Neuronal stem cell (in vitro differentiated cells): ENCODE measurements at places on chromosomes 16 and 17.

- no peak for DNase-seq
Observed at GRCh38 chr16:89548344-89549006, 12.0 kb upstream of the RPL13 start.

DNA sequence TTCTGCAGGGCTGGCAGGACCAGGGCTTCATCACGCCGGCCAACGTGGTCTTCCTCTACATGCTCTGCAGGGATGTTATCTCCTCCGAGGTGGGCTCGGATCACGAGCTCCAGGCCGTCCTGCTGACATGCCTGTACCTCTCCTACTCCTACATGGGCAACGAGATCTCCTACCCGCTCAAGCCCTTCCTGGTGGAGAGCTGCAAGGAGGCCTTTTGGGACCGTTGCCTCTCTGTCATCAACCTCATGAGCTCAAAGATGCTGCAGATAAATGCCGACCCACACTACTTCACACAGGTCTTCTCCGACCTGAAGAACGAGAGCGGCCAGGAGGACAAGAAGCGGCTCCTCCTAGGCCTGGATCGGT is 1.4 kb downstream of the CDK5R1 start:
- no peak for DNase-seq

GRCh38 chr16:67173808-67174705 is 3.7 kb downstream of the NOL3 start:
- no peak for DNase-seq

- DNase-seq: no peak
Observed at GRCh38 chr17:82957469-82957795, 117.6 kb upstream of the ZNF750 start.

GRCh38 chr17:48025040-48025903 is 12.3 kb downstream of the COPZ2 start:
- DNase-seq: peak; percentile 97

DNA sequence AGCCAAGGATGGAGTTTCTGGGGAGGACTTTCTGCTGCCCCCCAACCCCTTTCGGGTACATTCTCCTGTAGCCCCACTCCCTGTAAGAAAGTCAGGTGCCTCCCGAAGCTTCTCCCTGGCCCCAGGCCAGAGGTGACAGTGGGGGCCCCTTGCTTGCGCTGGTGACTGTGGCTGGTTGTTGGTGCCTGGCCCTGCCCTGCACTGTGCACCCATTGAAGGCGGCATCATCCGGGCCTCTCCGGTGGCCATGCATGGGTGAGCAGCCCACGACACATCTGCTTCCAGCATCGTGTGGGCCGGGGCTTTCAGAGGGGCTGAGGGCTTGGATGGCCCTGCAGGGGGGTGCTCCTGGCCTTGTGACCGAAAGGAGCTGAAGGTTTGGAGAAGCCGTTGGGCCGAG is 297.0 kb downstream of the SEC14L1 start:
- DNase-seq: no peak

DNA sequence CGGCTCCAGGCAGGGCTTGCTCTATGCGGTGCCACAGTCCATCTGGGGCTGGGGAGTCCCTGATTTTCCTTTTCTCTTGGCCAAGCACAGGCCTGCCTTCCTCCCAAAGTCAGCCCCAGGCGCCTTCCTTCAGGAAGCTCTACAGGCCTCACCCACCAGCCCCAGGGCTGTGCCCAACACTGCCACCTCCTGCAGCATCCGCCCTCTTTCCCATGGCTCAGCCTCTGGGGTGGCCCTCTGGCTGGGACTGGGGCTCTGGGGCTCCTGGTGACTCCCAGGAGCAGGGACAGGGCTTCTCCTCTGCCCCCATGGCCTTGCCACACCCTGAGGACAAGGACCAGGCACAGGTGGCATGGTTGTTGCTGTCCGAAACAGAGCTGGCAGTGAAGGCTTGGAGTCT is 817 bp downstream of the ITGB4 start:
- no peak for DNase-seq

- DNase-seq: no peak
Observed at GRCh38 chr17:9436630-9437029, 139.0 kb downstream of the STX8 start.

DNA sequence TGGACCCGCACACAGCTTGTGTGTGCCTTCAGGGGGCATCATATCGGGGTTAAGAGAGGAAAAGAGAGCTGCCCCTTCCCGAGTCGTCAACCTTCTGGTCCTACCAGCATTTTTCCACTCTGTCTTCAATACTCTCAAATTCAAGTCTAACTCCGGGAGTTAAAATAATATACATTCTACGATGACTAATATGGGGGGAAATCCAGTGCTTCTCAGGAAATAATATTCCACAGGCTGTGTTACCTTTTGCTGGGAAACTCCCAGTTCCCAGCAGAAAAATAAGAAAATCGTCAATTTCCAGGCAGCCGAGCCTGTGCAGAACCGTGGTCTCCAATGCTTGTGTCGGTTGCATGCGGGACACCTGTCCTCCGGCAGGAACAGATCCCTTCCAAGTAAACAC is 105.0 kb upstream of the FOXF1 start:
- no peak for DNase-seq

GRCh38 chr16:17287166-17287800 is 183.5 kb downstream of the XYLT1 start:
- DNase-seq: peak; percentile 21

DNA sequence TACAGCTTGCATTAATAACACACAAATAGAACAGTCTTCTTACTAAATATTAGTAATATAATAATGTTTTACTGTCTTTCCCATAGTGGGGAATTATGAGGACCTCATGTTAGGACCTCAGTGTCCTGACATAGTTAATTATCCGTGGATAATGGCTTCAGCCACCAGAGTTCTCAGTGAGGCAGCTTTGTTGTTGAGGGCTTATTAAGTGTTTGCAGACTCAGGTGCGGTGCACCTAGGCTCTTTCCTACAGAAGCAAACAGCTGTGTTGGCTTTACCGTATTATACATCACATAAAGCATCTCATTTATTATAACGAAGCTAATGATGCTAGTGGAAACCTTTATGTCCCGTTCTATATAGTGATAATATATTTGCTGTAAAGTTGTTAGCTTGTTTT is 246.7 kb downstream of the FTO start:
- DNase-seq: no peak

GRCh38 chr17:74309902-74310301 is 16.1 kb upstream of the KIF19 start:
- DNase-seq: no peak

- DNase-seq: no peak
Observed at GRCh38 chr16:89361751-89362539, 128.4 kb downstream of the ANKRD11 start.

GRCh38 chr17:66865151-66865550 is 30.2 kb downstream of the CACNG5 start:
- no peak for DNase-seq

DNA sequence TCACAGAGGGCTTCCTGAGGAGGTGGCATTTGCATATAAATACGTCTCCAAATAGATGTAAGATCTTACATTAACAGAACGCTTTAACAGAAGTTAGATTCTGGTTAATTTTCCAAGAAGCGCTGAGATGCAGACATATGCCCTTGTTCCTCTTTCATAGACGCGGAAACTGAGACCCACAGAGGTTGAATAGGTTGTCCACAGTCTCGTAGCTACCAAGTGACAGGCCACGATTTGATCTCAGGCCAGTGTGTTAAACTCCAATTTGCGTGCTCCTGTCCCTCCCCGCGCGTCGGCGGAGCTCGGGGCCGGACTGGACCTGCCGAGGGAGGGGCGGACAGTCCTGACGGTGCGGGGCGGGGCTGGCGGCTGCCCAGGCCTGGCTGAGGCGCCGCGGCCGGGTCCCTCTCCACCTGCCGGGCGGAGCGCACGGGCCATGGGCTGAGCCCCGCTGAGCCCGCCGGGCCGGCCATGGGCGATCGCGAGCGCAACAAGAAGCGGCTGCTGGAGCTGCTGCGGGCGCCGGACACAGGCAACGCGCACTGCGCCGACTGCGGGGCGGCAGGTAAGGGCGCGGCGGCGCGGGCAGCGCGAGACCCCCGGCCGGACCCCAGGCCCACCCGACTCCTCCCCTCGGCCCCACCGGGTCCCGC is at the start of gene ADAP2:
Gene ADAP2, plus strand, starts transcription at position 402 of the 653 bp plus-strand sequence. Its CDS starts 70 bp downstream, at position 472.
- no peak for DNase-seq

GRCh38 chr17:15509095-15509494 is 41.7 kb upstream of the CDRT4 start:
- no peak for DNase-seq

- no peak for DNase-seq
Observed at GRCh38 chr16:10834766-10835165, 16.2 kb upstream of the TVP23A start.
